ENCODE measurements at places on chromosomes 4 and X.

GRCh38 chr4:168710353-168710946 lies 213.6 kb downstream of the PALLD start:
- no peak for DNase-seq

- DNase-seq, result no peak
Measured at GRCh38 chr4:120481756-120482155, 415.1 kb upstream of the MAD2L1 start.

- DNase-seq, result no peak
Measured at GRCh38 chr4:36189511-36190226, 54.6 kb downstream of the ARAP2 start.

DNA sequence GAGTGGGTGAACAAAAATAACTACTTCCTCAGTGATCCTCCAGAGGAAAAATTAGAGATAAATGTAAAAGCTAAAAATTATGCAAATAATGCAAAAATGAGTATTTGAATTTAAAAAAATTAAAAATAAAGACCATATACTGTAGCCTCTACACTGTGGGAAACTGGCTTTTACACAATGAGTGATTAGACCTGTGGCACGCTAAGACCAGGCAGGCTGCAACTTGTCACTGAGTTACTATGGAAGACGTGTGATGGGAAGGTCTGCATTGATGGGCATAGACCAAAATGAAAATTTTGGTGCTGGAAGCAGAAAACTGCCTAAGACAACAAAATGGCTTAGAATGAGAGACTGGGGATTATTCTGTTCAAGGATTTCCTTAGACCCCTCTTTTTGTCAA lies 30.2 kb downstream of the BTC start:
- DNase-seq, result no peak

- DNase-seq, result no peak
Measured at GRCh38 chr4:30962939-30963338, 242.8 kb downstream of the PCDH7 start.

GRCh38 chr4:184959786-184960185 lies 58.5 kb upstream of the HELT start:
- no peak for DNase-seq

DNA sequence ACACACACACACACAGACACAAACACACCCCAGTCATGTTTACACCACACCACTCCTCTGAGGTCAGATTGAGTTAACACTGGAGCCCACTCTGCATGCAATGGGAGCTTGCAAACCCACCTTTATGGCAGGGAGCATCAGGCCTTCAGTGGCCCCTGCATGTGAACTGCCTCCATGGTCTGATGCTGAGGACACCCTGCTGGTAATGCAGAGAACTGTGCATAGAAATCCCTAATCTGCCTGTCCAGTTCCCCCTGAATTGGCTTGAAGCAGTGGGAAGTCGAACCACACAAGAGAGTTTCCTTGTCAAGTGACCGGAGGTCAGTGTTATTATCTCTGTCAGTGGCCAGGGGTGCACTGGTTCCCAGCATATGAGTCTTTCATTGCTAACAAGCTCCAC lies 59.8 kb downstream of the ANOS1 start:
- no peak for DNase-seq

- no peak for DNase-seq
Measured at GRCh38 chrX:131521824-131522223, 22.1 kb upstream of the OR13H1 start.

GRCh38 chrX:45232139-45232538 lies 31.5 kb upstream of the DIPK2B start:
- no peak for DNase-seq

- no peak for DNase-seq
Measured at GRCh38 chrX:133191739-133192039, 26.5 kb downstream of the TFDP3 start.

- DNase-seq, result no peak
Measured at GRCh38 chrX:96770315-96770714, 85.7 kb downstream of the DIAPH2 start.

GRCh38 chr4:94523033-94523580 lies 71.4 kb downstream of the PDLIM5 start:
- DNase-seq, result no peak

DNA sequence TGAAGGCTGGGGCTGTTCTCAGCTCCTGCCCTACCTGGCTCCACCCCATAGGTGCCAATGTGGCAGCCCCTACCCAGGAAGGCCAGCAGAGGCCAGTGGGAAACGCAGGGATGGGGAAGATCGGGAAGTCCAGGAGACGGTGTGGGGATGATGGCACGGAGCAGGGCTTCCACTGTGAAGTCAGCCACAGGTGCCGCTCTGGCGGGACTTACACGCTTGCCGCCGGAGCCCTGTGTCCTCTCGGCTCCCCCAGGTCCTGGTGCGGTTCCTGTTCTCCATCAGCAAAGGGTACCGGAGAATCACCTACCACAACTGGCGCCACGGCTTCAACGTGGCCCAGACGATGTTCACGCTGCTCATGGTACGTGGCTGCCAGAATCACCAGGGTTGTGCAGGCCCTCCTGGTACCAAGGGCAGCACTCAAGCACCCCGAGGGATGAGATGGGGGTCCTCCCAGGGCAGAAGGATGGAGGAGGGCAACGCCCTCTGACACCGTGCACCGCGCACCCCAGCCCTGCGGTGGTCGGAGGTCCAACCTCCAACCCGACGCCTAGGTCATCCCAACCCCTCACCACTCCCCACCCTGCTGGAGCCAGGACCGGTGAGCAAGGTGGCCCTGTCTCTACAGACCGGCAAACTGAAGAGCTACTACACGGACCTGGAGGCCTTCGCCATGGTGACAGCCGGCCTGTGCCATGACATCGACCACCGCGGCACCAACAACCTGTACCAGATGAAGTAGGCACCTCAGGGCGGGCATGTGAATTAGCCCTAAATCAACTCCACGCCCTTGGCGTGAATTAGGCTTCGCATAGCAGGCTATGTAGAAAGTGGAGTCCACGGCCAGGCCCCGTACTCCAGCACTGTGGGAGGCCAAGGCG lies 12.0 kb downstream of the ATP5ME start:
- no peak for DNase-seq

DNA sequence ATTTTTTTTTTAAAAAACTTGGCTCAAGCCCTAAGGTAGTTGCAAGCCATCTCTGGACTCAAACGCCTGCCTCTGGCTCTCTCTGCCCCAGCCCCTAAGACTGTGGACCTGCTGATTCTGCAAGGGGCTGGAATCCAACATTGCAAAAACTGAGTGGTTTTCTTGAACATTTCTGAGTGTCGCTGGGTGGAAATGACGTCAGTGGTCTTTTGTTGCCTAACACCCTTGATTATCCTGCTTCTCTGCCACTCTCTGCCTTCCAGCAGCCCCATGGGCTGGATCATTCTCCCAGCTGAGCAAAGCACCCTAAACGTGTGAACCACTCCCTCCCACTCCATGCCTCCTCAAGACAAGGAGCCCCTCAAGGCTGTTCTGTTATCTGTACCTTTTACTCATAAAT lies 16.6 kb downstream of the BST1 start:
- no peak for DNase-seq

- no peak for DNase-seq
Measured at GRCh38 chr4:33107814-33108213, 2387.6 kb downstream of the PCDH7 start.

DNA sequence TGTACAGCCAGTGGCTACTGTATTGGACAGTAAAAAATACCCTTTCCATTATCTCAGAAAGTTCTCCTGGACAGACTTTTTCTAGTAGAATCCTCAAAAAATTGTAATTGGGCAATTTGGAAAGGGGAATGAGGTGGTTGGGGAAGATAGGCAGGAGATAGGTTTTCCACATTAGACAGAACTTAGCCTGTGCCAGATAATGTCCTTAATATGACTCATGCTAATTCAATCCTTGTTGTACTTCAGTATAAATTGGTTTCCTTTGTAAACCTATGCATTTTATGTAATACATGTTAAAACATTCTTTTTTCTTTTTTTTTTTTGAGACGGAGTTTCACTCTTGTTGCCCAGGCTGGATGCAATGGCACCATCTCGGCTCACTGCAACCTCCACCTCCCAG lies 8.9 kb downstream of the EIF4E start:
- no peak for DNase-seq

GRCh38 chr4:25563071-25563564 lies 92.5 kb upstream of the SLC34A2 start:
- DNase-seq, result peak; percentile 15

- no peak for DNase-seq
Measured at GRCh38 chr4:148984951-148985350, 542.7 kb upstream of the NR3C2 start.

GRCh38 chrX:38870361-38870895 lies 69.2 kb downstream of the MID1IP1 start:
- DNase-seq, result no peak

- no peak for DNase-seq
Measured at GRCh38 chr4:38310446-38311043, 350.3 kb downstream of the PTTG2 start.

- no peak for DNase-seq
Measured at GRCh38 chrX:63746278-63746677, 38.7 kb downstream of the ARHGEF9 start.

- DNase-seq, result no peak
Measured at GRCh38 chrX:28278251-28278650, 297.0 kb upstream of the DCAF8L1 start.

DNA sequence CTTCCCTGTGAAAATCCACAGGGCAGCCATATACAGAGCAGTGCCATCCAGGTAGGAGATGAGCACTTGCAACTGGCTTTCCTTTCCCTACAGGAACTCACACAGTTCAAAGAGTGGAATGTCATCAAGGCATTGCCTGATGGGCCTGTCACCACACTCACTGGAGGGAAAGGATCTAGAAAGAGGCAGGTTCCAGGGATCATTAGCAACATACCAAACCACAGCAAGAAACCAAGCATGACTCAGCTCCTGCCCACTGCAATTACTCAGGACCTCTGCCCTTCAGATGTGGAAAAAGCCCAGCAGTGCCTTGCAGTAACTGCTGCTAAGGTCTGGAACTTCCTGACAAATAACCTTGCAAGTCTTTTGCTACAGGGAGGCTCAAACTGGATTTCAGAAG lies 101.2 kb downstream of the ZNF674 start:
- no peak for DNase-seq

GRCh38 chr4:169611157-169611556 lies 1.2 kb downstream of the NEK1 start:
- DNase-seq, result no peak

Measured in NCI-H2081 treated with DMSO at 0.1 percent for 48 hours (cell line).